ENCODE measurements at places on chromosomes 16 and 17.
A peak's percentile ranks its signal among the peaks of the same experiment; 100 is the strongest.

GRCh38 chr16:9798952-9799580 is 383.2 kb downstream of the GRIN2A start:
- no peak for DNase-seq

DNA sequence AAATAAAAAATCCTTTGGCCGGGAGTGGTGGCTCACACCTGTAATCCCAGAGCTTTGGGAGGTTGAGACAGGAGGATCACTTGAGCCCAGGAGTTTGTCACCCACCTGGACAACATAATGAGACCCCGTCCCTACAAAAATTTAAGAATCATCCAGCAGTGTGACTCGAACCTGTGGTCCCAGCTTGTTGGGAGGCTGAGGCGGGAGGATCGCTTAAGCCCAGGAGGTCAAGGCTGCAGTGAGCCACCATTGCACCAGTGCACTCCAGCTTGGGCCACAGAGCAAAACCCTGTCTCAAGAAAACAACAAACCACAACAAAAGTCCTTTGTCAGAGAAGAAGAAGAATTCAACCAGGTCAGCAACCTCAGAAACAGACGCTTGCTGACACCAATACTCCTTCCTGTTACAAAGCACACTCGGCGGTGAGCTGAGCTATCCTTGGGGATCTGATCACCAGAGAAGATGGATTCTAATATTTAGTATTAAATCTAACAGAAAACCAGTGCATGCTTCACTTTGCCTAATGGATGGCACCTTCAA is 12.9 kb upstream of the PVALEF start:
- DNase-seq: no peak

DNA sequence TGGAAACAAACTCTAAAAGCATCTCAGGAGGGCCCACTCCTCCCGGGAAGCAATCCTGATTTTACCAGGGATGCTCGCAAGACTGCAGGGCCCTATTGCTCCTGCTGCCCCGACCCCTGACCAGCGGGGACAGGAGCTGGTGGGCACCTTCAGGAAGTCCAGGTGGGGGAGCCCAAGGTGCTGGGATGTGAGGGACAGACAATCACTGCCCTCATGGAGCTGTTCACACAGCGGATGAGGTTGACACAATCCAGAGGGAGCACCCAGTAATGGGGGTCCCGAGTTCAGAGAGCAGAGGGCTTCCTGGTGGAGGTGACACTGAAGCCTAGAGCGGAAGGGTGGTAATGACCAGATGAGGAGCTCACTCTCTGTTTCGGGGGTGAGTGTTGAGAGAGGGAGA is 126.2 kb downstream of the FOXL1 start:
- DNase-seq: no peak

DNA sequence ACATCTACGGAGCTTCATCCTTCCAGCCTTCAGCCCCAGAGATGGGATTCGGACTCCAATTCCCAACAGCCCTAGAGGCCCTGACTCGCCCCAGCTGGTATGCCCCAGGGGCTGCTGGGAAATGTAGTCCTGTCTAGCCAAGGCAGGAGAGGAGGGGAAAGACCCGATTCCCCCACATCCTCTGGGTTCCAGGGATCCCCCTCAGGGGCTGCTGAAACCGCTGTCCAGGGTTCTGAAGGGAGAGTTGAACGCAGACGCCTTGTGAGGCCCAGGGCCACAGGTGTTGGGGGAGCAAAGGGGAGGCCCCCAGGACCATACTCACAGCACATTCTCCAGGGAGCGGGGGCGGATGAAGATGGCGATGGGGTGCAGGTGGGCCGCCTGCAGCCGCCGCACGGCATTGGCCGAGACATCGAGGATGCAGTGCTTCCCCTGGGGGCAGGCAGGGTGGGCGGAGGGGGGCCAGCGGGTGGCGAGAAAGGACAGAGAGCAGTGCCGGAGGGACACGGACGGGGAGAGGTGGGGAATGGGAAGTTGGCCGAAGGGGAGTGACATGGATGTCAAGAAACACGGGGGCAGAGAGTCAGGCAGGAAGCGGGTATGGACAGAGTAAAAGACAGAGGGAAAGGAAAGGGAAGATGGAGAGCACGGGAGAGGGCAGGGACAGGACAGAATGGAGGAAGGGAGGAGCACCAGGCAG is 12.6 kb upstream of the ASGR1 start:
- DNase-seq: peak; percentile 33

DNA sequence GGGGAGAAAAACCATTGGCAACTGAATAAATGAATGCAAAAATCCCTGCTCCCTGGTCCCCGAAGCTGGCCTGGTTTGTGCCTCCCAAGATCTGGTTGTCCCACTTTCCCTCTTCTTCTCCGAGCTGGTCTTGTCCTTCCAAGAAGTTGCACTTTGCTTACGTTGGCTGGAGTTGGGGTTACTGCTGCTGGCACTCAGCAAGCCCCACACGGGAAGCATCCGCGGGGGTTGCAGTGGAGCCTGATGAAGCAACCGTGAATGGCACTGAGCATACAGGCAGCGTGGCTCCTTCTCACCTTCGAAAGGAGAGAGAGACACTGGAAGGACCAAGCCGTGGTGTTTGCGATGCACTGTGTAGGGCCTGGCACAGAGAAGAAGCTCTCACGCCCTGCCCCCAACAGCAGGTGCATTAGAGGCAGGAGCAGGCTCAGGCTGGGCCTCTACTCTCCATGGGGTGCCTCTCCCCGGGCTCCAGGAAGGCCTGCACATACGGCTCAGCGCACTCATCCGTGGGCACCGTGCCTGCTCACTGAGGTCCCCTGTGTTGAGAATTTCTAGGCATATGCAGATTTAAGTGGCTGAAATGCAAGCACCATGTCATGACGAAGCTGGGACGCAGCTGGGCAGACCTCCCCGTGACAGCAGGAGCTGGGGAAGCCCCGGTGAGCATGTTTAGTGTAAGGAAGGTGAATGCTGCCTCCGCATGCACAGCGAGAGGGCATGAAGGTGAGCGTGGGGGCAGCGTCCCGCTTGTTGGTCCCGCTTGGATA is 12.1 kb downstream of the CA5A start:
- DNase-seq: no peak

DNA sequence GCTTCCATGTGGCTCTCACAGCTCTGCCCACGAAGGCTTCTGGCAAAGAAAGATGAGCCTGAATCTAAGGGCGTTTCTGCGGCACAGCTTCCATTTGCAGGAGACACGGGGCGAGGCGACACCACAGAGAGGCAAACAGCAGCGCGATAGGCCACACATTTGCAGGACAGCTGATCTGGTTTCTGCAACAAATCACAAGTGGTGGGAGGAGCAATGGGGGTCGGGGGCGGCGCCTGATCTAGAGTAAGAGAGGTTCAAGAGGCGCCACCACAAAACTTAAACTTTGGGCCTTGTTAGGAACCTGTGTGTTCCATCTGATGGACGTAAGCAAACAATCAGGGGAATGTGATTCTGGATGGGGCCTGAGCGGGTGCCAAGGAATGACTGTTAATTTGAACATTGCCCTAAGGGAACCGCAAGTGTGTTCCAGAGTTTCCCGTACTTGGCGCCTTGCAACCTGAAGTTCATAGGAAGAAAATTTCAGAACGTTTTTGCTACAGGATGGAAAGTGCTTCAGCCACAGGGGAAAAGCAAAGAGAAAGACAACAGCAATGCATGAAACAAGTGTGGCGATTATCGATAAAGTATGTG is 18.9 kb upstream of the ENPP7 start:
- DNase-seq: no peak

- DNase-seq: no peak
These were observed 44.2 kb downstream of the ADCY7 start for GRCh38 chr16:50310308-50311133.

- peak; percentile 14 for DNase-seq
These were observed 19.4 kb downstream of the GGA3 start for GRCh38 chr17:75241996-75242460.

- no peak for DNase-seq
These were observed 12.2 kb downstream of the TSPOAP1 start for GRCh38 chr17:58316260-58316960.

DNA sequence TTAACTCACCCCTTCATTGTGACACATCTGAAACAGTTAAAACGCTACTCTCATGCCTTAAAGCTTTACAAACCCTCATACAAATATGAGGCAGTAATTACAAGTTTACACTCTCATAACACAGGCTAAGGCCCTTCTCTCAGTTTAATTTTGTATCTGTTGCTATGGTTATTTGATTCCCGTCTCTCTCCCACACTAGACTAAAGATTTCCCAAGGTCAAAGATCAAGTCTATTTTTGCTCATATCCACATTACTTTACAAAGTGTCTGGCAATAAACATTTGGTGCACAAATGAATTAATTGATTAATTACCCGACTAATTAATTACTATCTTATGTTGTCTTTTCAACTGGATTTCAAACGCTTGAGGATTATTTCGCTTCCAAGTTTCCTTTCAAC is 86.4 kb upstream of the MYOCD start:
- no peak for DNase-seq

DNA sequence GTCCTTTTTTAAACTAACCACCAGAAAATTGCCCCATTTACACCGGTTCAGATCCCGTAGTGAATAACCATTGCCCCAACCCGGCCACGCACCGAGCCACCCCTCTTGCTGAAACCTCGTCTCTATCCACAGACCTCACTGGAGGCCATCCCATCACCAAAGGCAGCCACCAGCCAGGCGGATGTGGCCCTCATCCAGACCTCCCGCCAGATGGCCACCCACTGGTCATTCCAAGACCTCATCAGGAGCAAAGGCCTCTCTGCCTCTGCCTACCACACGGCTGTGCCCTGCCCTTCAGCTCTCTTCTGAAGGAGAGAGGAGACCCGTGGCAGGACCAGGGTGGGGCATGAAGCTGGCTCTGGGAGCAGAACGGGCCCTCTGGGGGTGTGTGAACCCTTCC is 38.2 kb upstream of the CDH5 start:
- DNase-seq: no peak

GRCh38 chr17:72465191-72466024 is 344.6 kb downstream of the SOX9 start:
- no peak for DNase-seq

GRCh38 chr16:77723108-77723514 is 797 bp downstream of the NUDT7 start:
- DNase-seq: peak; percentile 9

DNA sequence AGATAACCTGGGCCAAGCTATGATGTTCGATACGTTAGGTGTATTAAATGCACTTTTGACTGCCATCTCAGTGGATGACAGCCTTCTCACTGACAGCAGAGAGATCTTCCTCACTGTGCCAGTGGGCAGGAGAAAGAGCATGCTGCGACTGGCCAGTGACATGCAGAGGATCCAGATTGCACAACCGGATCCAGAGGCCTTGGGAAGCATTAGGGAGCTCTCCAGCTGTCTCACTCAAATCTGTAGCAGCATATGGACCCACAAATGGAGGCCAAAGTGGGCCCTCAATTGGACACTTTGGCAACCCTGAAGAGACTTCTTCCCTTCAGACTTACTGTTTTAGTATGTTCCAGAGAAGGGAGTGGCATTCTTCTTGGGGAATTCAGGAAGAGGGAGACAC is 20.9 kb downstream of the PDZD9 start:
- no peak for DNase-seq

DNA sequence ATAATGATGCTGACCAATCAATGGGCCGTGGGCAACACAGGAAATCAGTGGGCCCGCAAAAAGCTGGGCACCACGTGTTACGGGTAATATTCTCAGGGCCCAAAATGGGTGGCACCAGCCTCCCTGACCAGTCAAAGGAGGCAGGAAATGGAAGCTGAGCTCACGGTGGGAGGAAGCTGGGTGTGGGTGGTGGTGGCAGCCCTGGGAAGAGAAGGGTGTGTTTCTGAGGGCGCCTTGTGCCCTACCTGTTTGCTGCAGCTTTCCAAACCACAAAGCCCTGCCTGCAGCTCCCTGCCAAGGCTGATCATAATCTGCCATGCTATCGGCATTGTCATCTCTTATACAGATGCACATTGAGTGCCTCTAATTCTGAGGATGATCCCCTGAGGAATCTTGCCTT is 457.9 kb downstream of the SLC39A11 start:
- DNase-seq: peak; percentile 20

DNA sequence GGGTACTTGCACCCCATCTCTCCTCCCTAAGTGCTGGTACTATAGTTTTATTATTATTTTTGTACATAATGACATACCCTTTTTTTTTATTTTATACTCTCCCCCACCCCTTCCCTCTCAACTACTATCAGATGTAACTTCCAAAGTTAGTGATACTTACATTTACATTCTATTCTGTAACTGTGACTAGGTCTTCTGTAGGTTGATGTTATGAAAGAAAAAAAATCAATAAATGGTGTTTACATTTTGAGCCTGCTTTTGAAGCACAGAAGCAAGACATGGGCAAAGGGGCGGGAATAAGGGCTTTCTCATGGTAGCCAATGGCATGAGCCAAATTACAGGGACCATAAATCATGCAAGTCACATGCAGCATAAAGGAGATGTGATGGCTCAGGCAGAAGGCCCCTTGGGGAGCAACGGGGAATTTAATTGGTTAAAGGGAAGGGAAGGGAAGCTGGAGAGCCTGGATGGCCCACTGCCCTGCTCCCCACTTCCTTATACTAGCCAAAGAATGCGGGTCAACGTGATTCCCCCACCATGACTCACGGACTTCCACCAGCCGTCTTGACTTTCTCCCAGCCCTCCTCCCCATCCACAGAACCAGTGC is 2.4 kb upstream of the ACSF2 start:
- DNase-seq: no peak

GRCh38 chr17:19510903-19511302 is 22.8 kb upstream of the SLC47A1 start:
- no peak for DNase-seq

DNA sequence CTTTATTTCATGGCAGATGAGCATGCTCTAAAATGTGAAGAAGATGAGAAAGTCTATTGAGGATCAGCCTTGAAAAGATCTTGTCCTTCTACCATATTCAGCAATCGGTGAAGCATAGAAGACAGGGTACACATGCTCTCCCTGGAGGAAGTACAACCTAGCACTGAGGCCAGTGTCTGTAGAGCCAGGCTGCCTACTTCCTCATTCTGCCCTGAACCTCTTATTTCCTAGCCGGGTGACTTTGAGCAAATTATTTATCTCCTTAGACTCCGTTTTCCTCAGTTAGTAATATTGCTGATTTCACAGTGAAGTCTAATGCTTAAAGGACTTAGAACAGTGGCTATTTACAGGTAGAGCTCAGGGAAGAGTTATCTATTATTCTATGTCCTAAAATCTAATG is 58.4 kb downstream of the TMEM100 start:
- no peak for DNase-seq

DNA sequence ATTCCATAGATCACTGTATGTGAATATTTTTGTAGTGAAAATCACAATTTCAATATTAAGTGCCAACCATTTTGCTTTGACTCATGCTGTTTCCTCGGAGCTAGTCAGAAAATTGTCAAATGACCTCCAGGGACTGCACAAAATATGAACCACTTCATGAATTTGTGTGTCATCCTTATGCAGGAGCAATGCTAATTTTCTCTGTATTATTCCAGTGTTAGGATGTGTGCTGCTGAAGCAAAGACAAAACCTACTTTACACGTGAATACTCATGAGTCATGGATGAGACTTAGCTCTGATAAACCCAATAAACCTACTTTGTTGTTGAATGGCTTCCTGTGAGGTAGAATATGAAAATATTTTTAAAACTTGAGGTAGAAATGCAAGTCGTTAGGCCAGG is 65.2 kb downstream of the SHCBP1 start:
- DNase-seq: no peak

GRCh38 chr16:4814542-4815173 is 12.2 kb upstream of the ROGDI start:
- no peak for DNase-seq

GRCh38 chr16:88170528-88170991 is 212.2 kb upstream of the ZNF469 start:
- no peak for DNase-seq

GRCh38 chr16:78689028-78689427 is 589.6 kb downstream of the WWOX start:
- DNase-seq: no peak
